Gastroesophageal sphincter (tissue), 4 donors: ENCODE measurements at places on chromosomes 2 and 18.

DNA sequence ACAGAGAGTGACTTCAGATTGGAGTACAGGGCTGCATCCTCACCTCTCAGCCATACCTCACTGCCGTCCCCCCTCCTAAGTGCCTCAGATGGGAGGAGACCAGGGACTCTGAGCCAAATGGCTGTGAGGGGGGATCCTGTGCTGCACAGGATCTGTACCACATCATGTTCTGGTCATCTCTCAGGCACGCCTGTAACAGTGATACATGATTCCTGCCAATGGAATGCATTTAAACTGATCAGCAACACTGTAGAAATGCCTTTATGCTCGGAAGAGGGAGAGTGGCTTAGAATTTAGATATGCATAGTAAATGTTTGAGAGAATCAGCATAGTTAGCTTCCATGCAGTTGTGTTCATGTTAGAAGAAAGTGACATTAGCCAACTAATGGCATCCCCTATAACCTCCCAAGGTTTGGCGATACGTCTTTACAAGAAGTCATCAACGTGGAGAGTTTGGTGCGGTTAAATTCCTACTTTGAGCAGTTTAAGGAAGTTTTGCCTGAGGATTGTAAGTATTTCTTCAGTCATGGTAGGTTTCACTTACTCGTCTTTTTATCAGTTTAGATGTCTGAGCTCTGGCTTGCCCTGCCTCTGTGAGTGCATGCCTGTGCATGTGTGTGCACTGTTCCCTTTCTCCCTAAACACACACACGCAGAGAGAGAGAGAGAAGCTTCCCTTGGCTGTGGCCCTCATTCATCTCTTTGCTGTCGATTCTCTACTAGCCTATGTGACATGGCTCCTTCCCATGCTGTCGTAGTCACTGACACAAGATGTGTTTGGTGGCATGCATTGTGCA, 40.0 kb downstream of the COA5 start:
- ATAC-seq, result no peak

DNA sequence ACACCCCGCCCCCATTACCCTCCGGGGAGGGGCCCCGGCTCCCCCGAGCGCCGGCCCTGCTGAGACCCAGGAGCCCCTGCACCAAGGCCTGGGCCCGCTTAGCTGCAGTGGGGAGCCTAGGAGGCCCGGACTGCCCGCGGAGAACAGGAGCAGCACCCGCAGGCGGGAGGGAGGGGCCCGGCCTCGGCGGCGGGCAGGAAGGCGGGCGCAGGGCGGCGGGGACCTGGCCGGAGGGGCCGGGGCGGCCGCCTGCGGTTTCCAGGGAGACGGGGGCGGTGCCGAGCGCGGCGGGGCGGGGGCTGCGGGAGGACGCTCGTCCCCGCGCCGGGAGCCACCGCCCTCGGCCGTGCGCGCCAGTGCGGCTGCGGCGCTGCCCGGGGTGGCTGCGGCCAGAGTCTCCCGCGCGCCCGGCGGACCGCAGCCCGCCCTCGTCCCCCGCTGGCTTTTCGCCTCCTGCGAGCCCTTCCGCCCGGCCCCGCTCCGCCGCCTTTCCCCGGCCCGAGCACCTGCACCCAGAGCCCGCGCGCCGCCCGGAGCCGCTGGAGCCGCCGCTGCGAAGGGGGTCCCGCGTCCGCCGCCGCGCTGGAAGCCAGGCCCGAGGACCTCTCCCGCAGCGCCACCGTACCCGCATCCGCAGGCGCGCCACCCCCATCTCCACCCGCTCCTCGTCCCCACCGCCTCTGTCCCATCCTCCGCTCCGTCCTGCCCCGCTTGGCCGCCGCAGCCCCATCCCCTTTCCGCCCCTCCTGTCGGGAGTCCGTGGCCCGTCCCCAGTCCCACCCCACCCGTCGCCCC, 17.2 kb downstream of the GPC1 start:
- ATAC-seq, result peak; percentile 88

GRCh38 chr2:11500702-11501303, 33.0 kb upstream of the GREB1 start:
- ATAC-seq, result no peak

DNA sequence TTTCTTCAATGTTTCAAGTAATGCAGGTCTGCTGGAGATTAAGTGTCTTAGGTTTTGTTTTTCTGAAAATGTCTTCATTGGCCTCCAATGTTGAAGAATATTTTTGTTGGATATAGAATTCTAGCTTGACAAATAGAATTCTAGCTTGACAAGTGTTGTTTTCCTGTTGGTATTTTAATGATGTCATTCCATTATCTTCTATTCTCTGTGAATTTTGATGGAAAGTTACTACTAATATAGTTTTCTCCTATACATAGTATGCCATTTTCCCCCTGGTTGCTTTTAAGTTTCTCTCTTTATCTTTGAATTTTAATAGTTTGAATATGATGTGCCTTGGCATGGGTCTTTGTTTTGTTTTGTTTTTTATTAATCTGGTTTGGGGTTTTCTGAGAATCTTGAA, 119.9 kb downstream of the RAPGEF4 start:
- ATAC-seq, result no peak

- no peak for ATAC-seq
These were observed 136.9 kb downstream of the UXS1 start for GRCh38 chr2:106057206-106057605.

DNA sequence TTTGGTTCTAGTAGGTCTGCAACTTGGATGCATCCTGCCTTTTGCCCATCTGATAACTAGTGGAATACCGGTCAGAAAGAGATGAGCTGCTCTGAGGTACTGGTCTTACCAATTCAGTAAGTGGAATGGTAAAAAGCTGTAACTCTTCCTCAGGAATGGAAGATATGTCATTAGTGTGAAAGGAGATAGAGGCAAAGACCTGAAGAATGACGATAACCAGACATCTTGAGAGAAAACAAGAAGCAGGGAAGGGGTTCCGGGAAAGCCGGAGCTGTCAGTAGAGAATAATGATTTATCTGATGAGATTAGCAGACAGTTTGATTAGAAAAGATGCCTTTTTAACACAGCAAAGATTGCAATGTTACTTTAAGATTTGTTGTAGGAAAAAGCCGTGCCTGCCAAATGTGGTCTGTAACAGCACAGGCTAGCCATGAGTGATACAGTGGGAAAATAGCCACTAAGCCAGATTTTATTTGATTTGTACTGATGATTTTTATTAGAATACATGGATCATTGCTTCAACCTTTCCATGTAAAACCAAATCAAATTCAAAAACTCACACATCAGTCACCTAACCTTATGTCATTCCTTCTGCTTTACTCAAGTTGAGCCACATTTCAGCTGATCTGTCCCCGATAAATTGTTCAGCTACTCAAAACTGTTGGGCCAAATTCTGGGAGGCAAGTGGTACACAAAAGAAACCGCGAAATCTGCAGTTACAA, 110.0 kb downstream of the TCF4 start:
- peak; percentile 38 for ATAC-seq

DNA sequence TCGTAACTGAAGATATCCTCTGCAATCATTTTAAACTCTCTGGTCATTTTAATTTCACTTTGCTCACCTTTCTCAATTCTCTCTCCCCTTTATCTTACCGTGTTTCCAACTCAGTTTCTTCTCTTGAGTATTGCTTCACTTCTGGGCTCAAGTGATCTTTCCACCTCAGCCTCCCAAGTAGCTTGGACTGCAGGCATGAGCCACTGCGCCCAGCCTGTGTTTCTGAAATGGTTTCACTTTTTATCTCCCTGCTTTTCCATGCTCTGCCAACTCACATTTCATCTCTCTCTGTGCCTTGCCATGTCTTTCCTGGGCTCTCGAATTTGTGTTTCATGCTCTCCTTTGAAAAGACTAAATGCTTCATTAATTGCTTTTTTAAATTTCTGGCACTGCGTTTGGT, 30.5 kb upstream of the TMEM131 start:
- no peak for ATAC-seq

DNA sequence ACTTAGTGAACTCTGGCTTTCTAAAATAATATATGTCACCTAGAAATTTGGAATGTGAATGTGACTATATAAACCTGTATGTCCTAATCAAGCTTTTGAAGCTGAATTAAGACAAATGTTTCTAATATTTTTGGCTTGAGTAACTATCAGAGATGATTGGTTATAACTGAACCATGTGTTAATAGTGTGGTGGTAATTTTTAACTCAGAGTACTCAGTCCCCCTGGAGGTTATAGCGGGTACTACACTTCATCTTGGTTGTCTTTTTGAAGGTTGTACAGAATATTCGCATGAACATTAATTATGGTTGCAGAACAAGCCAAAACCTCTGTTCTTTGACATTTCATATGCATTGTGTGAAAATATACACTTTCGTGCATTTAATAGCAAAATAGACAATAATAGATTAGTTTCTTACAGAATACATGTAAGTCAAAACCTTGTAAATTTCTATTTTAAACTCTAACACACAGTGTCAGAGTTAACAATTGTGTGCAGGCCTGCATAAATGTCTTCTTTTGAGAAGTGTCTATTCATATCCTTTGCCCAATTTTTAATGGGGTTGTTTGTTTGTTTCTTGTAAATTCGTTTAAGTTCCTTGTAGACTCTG, 86.0 kb downstream of the OSBPL6 start:
- ATAC-seq, result peak; percentile 74

DNA sequence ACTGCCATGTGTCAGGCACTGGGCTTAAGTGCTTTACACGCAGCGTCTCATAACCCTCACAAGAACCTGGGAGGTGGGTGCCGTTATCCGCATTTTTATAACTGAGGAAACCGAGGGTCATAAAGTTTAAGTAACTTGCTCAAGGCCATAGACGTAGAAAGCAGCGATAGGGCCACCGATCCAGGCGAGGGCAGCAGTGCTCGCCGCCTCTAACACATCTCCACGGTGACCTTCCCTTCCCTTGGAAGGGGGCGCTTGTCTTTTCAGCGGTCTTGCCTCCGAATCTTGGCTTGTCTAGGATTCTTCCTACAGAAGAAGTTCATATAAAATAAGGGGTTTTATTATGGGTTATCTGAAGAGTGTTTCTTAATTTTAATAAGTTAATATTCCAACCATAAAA, 186.6 kb downstream of the GBX2 start:
- no peak for ATAC-seq

DNA sequence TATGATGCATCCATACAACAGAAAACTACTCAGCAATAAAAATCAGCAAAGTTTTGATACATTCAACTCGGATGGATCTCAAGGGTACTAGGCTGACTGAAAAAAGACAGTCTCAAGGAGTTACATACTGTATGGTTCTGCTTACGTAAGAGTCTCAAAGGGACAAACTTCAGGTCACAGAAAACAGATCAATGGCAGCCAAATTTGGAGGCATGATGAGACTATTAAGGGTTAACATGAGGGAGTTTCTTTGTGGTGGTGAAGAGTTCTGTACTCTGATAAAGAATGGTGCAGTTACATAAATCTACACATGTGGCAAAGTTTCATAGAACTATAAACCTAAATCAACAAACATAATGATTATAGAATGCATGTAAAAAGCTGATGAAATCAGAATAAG, 81.4 kb downstream of the COBLL1 start:
- no peak for ATAC-seq

DNA sequence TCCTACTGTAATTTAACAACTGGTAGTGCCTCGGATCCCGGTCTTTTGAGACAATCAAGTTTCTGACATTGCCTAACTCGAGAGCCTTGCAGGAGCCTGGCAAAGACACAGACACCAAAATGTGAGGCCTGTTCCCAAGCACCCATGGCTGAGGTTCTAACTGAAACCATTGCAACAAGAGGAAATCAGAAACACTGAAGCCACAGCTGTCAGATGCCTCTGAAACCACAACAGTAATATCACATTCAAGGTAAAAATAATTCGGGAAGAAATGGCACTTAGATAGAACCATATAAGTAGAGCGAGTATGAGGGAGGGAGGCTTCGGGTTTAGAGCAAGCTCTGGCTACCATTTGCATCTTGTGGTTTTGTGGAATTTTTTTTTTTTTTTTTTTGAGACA, 285.9 kb downstream of the FBXO15 start:
- no peak for ATAC-seq

DNA sequence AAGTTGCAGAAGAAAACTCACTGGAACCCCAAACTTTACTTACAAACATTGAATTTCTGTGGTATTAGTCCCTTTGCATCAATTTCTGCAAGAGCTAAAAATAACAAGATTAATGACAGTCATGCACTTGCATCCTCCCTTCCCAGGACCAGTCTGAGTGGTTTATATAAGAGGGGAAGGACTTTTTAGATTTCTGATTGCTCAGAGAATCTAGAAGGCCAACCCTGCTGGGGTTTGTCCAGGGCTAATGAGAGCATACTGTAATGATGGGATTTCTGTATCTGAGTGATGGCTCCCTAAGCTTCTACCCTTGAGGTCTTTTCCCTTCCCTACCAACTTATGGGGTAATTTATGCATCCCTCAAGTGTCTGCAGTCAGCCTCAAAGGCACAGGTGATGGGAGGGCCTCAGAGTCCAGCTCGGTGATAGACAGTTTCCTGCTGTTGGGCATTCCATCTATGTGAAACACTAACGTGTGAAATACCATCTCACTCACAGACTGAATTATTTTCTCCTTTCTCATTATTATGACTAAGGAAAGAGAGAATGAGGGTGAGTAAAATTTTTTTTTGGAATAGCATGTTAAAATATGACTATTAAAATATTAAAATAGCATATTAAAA, 556.3 kb downstream of the RIT2 start:
- no peak for ATAC-seq

GRCh38 chr2:140136366-140136765, 1356.2 kb upstream of the NXPH2 start:
- no peak for ATAC-seq

GRCh38 chr2:108925286-108925685, 63.7 kb downstream of the EDAR start:
- no peak for ATAC-seq

DNA sequence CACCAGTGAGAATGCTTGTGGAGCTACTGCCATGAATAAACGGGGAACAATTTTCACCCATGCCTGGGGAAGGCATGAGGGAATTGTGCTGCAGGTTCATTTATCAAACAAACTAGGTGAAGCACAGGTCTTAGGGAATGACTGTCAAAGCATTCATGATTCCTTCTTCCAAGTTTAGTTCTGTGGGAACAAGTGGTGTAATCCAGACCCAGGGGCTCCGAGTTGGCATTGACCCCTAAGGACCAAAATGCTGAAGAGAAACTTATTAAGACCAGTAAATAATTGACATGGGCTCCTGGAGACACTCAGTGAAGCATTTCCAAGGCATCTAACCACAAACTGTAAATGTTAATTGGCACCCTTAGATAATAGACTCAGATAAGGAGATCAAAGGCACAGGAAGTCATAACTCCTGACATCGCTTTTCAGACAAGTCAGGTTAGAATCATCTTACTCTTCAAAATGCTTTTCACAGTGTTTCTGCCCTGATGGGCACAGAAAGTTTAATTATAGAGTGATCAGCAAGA, 96.9 kb downstream of the SPP2 start:
- no peak for ATAC-seq

DNA sequence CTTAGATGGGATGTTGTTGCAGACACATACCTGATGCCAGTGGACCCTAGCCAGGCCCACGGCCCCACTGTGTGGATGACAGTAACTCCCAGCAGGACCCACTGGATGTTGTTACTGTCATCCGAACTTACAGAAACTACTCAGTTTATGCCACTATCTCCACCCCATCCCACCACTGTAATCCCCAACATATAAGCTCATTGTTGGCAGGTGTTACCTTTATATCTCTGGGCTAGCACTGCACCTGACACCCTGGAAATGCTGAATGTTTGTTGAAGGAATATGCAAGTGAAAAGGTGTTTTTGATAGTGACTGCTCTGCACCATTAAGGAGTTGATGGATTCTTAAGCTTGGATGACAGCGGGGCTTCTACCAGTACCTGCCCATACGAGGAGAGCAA, 133.5 kb upstream of the ASB18 start:
- no peak for ATAC-seq
